ENCODE measurements at places on chromosomes 3 and 15.

DNA sequence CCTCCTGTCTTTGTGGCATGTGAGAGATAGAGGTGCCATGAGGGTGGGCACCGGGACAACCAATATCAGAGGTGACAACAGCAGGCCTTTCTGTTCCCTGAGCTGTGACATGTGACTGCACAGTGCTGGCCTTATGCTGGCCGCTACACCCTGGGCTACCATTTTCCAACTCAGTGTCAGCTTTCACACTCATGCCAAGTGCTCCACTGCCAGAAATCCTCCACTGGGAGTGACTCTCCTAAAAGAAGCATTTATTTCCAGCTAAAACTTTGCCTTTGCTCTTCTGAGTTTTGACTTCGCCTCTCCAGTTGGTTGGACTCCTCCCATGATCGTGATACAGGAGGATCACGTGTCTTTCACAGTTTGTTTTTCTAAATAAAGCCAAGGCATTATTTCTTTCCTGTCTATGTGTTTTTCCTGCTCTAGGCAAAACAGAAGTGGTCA, 31.4 kb downstream of the CA12 start:
- DNase-seq: no peak

DNA sequence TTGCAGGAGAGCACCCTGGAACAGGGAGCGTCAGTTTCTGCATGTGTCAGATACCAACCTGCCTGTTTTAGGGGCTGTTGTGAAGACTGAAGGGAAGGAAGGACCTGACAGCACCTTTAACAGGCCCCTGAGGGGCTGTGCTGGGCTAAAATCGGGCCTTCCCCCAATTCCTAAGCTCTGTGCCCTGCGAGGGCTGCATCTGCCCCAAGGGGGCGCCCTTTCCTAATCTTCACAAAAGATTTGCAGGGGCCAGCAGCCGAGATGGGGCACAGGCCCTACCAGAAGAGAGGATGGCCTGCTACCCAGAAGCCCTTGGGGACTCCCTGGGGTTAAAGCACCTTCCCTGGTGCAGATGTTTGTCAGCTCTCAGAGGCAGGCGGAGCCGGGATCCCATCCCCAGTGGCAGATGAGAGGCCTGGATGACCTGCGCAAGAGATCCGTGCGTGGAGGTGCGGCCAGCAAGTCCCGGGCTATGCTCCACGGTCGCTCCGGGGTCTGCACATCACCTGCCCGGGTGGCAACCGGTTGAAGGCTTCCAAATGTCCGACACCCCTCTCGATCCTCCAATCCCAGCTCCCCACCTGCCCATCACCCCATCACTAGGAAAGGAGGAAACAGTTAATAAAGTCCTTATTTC, 53.6 kb downstream of the RHCG start:
- DNase-seq: peak; percentile 5

GRCh38 chr3:52892625-52893311, 4.6 kb downstream of the STIMATE start:
- DNase-seq: no peak

- peak; percentile 9 for DNase-seq
Measured at GRCh38 chr15:81531109-81531592, 157.1 kb upstream of the TMC3 start.

Data from NCI-H446 (cell line).